Activated CD4-positive, alpha-beta T cell treated with anti-CD3 and anti-CD28 coated beads, Interleukin-2, Interleukin-6, amounts not matched to agents 100 ng/mL and 50 ng/mL, durations not matched to agents 16 hours and 8 hours (primary cell): ENCODE measurements at places on chromosomes 12 and 14.

DNA sequence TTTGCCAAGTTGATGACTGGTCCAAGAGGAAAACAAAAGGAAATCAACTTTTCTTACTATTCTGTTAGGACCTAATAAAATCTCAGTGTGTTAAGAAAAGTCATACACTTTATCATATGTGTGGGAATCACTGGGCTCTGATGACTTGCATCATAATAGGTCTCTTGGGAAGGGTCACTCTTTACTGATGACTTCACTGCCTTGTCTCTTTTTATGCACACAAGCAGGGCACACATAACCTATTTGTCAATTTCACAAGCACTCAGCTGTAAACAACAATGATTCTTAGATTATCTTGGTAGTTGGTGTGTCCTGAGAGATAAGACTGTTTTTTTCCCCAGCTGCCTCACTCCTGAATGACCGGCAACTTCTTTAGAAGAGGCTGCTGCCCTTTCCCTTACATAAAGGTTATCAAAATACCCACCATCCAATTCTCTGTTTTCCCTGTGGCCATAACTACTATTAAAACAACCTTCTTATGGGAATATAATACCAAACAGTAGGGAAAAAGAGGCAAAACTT lies 50.9 kb upstream of the INSM2 start:
- DNase-seq = no peak

DNA sequence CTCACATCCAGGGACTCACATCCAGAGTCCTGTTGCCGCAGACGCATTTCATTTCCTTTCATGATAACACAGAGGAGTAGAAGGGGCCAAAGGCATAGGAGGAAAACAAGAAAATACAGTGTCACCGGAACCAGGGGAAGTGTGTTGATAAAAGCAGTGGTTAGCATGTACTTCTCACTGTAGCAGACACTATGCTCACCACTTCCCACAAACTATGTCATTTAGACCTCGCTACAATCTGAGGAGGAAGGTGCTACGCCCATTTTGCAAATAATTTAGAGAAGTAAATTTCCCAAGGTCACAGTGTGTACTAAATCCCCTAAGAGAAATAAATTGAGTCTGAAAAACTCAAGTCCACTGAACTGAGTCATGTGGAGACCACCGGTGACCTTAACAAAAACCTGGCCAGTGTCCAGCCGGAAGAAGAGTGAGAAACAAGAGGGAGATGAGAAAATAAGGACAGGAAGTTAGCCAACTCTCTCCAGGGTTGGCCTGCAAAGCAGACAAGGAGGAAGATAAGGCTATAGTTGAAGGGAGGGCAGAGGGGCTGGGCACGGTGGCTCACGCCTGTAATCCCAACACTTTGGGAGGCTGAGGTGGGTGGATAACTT lies 25.8 kb upstream of the TMCC3 start:
- DNase-seq = peak; percentile 16

DNA sequence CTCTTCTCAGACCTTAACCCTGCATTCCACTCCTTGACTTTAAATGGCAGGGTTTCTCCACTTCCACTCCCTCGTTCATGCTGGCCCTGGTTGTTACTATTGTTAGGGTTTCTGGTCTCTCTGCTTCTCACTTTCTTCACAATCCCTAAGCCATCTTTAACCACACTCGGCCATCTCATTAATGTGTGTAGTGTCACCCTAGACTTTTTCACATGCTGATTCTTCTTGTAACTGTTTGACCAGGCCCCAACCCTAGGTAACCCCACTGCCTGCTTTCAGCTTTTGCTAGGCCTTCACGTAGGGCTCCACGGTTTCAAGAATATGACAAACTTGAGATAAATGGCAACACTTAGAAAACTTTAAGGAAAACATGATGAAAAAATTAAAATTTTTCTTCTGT lies 195.1 kb downstream of the IPO8 start:
- DNase-seq = no peak

GRCh38 chr12:25972783-25973182 lies 14.3 kb downstream of the RASSF8 start:
- DNase-seq = no peak

- DNase-seq = no peak
Measured at GRCh38 chr12:53980802-53981496, 4.0 kb upstream of the HOXC10 start.

DNA sequence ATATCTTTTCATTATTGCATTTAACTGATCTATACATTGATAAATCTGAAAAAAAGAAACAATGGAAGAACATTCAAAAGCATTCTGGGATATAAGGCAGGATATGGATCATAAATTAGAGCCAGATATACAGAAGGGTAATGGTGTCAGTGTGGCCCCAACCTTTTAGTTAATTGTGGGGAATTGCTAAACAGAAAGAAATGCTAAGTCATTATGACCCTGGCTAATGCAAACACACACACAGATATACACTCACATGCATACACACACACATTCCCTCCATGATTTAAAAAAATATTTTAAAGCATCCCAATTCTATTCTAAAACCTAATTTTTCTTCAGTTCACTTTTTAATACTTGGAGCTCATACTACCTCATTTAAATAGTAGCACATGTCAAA lies 404.5 kb downstream of the BCAT1 start:
- no peak for DNase-seq

- DNase-seq = no peak
Measured at GRCh38 chr14:99786511-99786989, 6.7 kb upstream of the EML1 start.

- no peak for DNase-seq
Measured at GRCh38 chr14:34951286-34951685, 31.5 kb upstream of the SRP54 start.
